Lung (tissue), 17 donors: ENCODE measurements at places on chromosomes 7 and 10. TPM values are rescaled to one million over a fixed set of nuclear protein-coding genes. Genes with fewer than 3 reads are reported as not detected.

- H3K27ac ChIP-seq: no peak overlapping the region
- no peaks in the 10 kb centered on the region for H3K4me1 ChIP-seq
- no peak for DNase-seq
- H3K4me3 ChIP-seq: no peak overlapping the region
These were observed 6.0 kb upstream of the TRPV6 start for GRCh38 chr7:142891490-142892082.

DNA sequence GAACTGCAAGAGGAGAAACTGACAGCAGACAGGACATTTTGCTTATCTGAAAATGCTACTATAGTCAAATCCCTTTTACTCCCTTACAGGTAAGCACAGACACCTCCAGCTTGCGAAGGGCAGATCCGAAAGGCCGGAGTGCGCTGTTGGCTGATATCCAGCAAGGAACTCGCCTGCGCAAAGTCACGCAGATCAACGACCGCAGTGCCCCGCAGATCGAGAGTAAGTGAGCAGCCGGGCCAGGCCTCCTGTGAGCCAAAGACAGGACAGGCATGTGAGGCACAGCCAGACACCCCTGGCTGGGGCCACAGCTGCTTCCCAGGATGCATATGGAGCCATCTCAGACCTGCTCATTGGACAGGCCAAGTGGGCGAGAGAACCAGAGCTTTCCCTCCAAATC lies 69.4 kb downstream of the WIPF3 start:
- no peaks in the 10 kb centered on the region for H3K27me3 ChIP-seq
- H3K4me1 ChIP-seq: no peaks in the 10 kb centered on the region
- no peak overlapping the region for H3K4me3 ChIP-seq
- H3K36me3 ChIP-seq: no peaks in the 10 kb centered on the region
- H3K27ac ChIP-seq: no peak overlapping the region

- no peaks in the 10 kb centered on the region for H3K27me3 ChIP-seq
- no peaks in the 10 kb centered on the region for H3K36me3 ChIP-seq
- DNase-seq: peak; percentile 83
- H3K4me1 ChIP-seq: no peaks in the 10 kb centered on the region
- no peak overlapping the region for H3K27ac ChIP-seq
- no peak overlapping the region for H3K4me3 ChIP-seq
These were observed 118.5 kb downstream of the VTI1A start for GRCh38 chr10:112565434-112566053.

DNA sequence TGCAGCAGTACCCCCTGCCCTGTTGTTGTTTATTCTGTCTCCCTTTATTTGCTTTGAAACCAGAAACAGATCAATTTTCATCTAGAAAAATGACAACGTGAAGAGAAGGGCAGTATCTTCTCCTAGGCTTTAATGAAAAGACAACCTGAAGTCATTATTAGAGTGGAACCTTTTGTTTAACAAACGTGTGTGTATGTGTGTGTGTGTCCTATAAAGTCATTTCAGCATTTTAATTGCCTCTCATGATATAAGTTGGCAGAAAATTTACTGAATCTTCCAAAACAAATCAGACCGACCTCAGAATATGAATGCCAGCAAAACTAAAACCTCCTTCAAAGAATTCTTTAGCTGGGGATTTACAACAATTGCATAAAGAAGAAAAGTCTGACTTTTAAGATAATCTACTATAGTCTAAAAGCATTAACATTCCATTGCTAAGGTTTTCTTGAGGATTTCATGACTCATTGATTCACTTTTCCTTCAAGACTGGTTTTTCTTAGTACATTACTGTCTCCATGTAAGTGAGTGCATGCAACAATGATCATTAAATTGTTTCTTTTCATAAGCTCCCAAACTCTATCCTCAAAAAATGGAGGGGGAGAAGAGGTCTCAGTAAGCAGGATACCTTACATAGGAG lies 3.2 kb downstream of the GLI3 start:
- no peak overlapping the region for H3K27ac ChIP-seq
- no peaks in the 10 kb centered on the region for H3K27me3 ChIP-seq
- H3K4me3 ChIP-seq: no peak overlapping the region
- no peak for DNase-seq
- peaks cover 66% of the 10 kb centered on the region for H3K4me1 ChIP-seq

- no peaks in the 10 kb centered on the region for H3K4me1 ChIP-seq
- no peak overlapping the region for H3K27ac ChIP-seq
- H3K4me3 ChIP-seq: no peak overlapping the region
- no peaks in the 10 kb centered on the region for H3K36me3 ChIP-seq
These were observed 148.4 kb downstream of the TPST1 start for GRCh38 chr7:66353547-66353946.

DNA sequence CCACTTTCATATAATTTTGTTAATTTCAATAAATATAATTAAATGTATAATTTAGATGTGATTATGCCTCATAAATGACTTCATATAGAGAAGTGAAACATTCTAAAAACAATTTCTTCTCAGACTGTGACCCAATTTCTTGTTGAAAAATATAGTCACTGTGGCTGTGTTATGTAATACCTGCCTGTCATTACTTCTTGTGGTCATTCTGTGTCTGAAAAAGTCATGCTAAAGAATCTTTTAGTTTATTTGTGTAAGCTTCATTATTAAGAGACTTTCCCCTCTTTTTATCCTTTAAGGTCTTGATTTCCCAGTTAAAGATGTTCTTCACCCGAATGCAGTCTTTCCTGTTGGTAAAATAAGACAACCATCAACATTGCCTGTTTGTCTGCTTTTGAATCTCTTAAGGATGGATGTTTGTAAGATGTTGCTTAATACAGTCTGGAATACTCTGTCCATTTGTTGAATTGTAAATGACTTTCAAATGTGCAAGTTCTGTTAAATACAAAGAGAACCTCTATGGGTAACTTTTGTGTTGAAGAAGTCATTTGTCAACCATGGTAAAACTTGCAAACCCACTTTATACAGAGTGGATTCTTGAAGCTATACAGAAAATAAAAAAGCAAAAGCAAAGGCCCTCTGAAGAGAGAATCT lies 16.0 kb downstream of the KAT6B start:
- no peaks in the 10 kb centered on the region for H3K27me3 ChIP-seq
- H3K4me3 ChIP-seq: no peak overlapping the region
- peaks cover 9% of the 10 kb centered on the region for H3K4me1 ChIP-seq
- DNase-seq: no peak

- no peaks in the 10 kb centered on the region for H3K27me3 ChIP-seq
- H3K27ac ChIP-seq: no peak overlapping the region
- H3K4me1 ChIP-seq: peaks cover 10% of the 10 kb centered on the region
- DNase-seq: no peak
These were observed 66.2 kb upstream of the MXI1 start for GRCh38 chr10:110141185-110141584.

GRCh38 chr7:137574812-137575211 lies 231.3 kb upstream of the PTN start:
- H3K36me3 ChIP-seq: no peaks in the 10 kb centered on the region
- no peaks in the 10 kb centered on the region for H3K4me1 ChIP-seq
- no peak overlapping the region for H3K4me3 ChIP-seq
- H3K27ac ChIP-seq: no peak overlapping the region

DNA sequence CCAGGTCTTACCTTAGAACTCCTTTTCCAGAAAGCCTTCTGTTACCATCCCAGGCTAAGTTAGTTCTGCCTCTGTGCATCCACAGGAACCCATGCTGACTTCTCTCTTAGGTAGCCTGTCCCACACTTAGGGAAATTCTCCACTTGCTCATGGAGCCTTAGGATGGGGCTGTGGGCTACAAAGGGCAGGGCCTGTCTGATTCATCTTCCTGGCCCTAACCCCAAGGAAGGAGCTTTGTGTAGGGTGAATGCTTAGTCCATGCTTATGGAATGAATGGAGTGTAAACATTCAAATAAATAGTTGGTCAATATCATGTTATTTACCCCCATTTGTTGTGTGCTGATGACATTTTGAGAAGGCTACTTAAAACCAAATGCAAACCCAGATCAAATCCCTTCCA lies 54.7 kb downstream of the EMX2 start:
- no peak overlapping the region for H3K4me3 ChIP-seq
- H3K27ac ChIP-seq: no peak overlapping the region
- no peaks in the 10 kb centered on the region for H3K27me3 ChIP-seq
- no peak for DNase-seq

DNA sequence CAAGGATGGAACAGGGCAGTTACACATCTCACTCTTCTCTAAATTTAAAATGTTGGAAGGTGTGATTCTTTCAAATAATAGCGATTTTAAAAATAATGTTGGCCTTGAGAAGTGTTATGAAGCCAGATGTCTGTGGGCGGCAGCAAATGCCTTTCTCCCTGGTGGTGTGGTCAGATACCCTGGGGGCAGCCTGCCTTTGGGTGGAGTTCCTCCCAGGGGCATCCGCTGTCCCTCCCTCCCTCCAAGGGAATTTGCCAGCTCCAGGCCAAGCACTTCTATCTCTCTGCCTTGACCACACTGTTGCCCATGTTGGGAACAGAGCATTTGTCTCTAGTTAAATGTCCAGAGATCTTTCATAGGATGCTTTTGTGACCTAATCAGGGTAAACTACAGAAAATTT lies 121.4 kb downstream of the POU6F2 start:
- no peaks in the 10 kb centered on the region for H3K27me3 ChIP-seq
- H3K27ac ChIP-seq: no peak overlapping the region
- H3K4me3 ChIP-seq: no peak overlapping the region
- no peaks in the 10 kb centered on the region for H3K36me3 ChIP-seq

DNA sequence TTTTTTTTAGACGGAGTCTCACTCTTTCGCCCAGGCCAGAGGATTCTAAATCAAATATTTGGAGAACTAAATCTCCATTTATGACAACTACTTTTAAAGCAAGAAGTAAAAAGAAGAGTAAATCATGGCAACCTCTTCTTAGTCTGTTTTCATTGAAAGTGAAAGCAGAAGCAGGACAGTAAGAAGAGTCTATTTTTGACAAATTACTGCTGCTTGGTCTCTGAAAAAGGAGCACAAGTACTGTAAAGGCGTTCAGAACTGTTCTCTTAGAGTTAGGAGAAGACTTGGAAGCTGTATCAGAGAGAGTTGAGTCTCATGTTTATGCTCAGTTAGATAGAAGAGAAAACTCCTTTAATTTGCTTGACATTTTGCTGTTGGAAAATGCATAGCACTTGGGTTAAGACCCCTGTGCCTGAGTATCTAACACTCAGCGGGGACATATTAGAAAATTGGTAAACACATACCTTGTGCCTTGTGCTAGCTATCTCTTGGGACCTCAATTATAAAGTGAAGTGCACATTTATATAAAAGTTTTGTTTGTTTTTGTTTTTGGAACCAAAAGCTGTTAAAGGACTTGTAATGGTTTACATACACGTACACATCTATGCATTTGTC lies 433.0 kb downstream of the ANKRD7 start:
- H3K4me1 ChIP-seq: no peaks in the 10 kb centered on the region
- no peaks in the 10 kb centered on the region for H3K36me3 ChIP-seq
- H3K27me3 ChIP-seq: no peaks in the 10 kb centered on the region
- H3K27ac ChIP-seq: no peak overlapping the region

DNA sequence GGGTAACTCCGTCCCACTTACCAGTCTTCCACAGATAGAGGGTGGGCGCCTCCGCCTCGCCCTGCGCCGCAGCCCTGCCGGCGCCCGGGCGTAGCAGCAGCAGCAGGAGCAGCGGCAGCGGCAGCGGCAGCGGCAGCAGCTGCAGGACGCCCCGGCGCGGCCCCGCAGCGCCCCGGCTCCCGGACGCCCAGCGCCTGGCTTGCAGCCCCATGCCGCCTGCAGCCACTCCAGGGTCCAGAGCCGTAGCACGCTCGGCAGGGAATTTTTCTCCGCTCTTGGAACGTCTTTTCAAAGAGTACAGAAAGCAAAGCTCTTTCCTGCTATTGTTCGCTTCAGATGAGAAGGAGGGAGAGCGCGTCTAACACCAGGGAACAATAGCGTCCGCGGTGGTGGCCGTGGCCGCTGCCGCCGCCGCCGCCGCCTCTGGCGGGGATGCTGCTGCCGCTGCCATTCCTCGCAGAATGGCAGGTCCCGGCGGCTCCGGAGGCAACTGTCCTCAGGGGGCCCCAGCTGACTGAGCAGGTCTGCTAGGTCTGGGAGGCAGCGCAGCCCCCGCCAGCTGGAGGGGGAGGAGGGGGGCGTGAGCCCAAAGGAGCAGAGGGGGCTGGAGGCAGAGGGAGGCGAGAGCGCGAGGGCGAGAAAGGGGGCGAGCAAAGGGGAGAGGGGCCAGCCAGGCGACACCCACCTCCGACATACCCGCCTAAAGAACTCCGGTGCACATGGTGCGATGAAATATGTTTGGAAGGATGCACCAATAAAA lies at the start of gene THSD7A:
THSD7A (minus strand) TSS at position 463 of the 760 bp plus-strand sequence; CDS start at position 211, 252 bp downstream.
- H3K36me3 ChIP-seq: no peaks in the 10 kb centered on the region
- no peaks in the 10 kb centered on the region for H3K27me3 ChIP-seq
- peaks cover 21% of the 10 kb centered on the region for H3K4me1 ChIP-seq
- peak; percentile 82 for DNase-seq

- no peaks in the 10 kb centered on the region for H3K36me3 ChIP-seq
- DNase-seq: no peak
- H3K27ac ChIP-seq: no peak overlapping the region
- no peaks in the 10 kb centered on the region for H3K4me1 ChIP-seq
- no peaks in the 10 kb centered on the region for H3K27me3 ChIP-seq
These were observed 46.3 kb upstream of the NANOS1 start for GRCh38 chr10:118983263-118983662.

DNAJB9 gene
- 40.0 TPM for total RNA-seq

ANKRD30A gene
- not detected for total RNA-seq

LRRC18 gene
- total RNA-seq: 4.5 TPM

EIF4EBP2 gene
- 63.3 TPM for total RNA-seq

TRIM50 gene
- total RNA-seq: not detected
